ENCODE measurements at places on chromosomes 6 and 20.
A peak's percentile ranks its signal among the peaks of the same experiment; 100 is the strongest.

DNA sequence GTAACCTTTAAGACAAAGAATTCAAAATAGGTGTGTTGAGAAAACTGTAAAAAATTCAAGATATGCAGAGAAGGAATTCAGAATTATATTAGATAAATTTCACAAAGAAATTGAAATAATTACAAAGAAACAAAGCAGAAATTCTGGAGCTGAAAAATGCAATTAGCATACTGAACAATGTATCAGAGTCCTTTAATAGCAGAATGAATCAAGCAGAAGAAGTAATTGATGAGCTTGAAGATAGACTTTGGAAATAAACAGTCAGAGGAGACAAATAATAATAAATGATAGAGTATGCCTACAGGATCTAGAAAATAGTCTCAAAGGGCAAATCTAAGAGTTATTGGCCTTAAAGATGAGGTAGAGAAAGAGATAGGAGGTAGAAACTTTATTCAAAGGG is 131.7 kb downstream of the COL21A1 start:
- no peak for DNase-seq

GRCh38 chr20:51428401-51429143 is 113.9 kb downstream of the NFATC2 start:
- DNase-seq, result no peak

GRCh38 chr20:8807480-8808201 is 261.2 kb upstream of the PLCB4 start:
- no peak for DNase-seq

DNA sequence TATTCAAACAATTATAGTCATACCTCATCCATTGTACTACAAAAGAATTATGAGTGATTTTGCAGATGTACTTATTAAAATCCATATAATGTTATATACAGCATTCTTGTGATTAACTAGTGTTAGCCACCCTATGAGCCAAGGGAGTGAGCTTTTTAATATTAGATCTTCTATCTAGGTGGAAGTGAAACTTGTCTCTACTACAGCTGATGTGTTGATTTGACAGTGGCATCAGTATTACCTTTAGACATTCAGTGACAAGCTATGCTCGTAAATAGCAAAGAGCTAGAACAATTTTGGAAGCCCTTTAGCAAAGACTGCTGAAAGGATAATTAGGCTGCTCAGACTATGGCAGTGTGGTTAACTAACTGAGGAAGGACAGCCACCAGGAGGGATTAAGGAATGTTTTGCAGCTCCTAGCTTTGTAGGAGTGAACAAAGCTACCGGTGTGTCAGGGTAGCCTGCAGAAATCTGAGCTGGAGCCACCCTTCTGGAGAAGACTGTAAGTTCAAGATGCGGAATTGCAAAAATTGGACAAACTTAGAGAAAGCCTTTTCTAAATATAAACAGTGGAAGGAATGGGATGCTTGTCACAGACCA is 73.7 kb downstream of the AFG1L start:
- DNase-seq, result no peak

DNA sequence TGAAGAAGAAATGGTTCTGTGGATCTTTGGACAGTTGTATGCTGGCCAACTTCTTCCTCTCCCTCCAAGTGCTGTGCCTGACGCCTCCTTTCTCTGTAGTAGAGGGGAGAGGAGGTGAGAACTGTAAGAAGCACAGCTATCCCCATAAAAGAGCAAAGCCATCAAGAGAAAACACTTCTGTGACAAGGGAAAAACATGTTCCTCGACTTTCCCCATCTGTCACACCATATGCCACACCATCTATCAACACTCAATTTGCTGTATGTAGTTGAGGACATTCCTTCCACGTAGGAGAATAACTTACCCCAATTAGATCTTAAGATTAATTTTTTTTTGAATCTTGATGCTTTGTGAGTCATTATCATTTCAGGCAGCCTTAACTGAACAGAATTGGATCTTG is 156.2 kb upstream of the PLCB4 start:
- DNase-seq, result no peak

- DNase-seq, result no peak
Measured at GRCh38 chr6:105872249-105872648, 213.9 kb upstream of the PRDM1 start.

DNA sequence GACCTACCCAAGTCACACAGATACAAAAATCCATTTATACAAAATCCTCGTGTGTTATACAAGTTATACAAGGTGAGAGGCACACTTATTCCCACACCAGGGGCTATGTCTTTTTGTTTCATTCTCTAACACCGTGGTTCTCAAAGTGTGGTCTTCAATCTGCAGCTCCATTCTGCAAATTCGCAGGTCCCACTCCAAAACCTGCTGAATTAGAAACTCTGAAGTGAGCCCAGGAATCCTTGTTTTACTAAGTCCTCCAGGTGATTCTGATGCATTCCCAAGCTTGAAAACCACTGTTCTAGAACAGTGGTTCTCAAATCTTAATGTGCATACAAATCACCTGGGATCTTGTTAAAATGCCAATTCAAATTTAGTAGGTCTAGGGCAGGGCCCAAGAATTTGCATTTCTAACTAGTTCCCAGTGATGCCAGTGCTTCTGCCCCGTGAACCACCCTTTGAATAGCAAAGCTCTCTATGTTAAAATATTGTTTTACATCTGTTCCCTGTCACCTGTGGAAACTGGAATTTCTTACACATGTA is 35.1 kb downstream of the LRFN2 start:
- no peak for DNase-seq

DNA sequence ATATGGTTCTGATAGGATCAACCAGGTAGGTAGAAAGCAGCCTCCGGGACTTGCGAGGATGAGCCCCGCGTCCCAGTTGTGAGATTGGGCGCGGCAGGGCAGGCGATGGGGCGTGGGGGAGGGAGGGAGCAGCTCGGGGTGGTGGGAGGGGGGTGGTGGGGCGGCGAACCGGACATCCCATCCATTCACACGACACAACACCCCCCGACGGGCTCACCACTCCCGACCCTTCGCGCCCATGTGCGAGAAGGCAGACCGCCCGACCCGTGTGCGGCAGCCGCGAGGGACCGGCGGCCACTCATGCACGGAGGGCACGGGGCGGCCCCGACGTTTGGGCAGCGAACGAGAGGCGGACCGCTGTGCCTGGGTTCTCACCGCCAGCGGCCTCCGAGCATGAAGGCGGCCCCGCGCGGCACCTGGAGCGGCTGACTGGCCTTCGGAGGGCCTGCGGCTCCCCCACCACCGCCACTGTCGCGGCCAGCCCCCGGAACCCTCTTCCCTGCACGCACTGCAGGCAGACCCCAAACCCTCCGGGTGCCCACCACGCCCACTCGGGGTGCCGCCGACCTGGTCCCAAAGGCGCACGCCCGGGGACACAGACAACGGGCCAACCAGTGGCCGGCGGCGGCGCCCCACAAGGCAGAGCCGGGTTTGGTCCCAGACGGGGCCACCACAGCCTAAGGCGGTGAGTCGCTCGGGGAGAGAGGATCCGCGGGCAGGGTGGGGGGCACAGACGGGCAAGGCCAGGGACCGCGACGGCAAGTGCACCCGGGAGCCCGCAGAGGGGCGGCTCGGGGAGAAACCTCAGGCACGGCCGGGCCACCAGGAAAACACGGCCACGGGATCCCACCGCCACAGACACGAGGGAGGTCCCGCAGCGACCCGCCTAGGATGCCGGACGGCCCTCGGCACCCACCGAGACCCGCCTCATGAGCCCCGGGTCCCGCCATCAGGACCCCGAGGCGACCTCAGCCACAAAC is 769.2 kb upstream of the DEFB115 start:
- no peak for DNase-seq

- DNase-seq, result peak; percentile 77
Measured at GRCh38 chr6:2531426-2532215, 219.1 kb downstream of the MYLK4 start.

GRCh38 chr6:39765508-39766065 is 26.6 kb upstream of the DAAM2 start:
- no peak for DNase-seq

- DNase-seq, result no peak
Measured at GRCh38 chr6:168030218-168030746, 32.8 kb downstream of the KIF25 start.

GRCh38 chr6:124490122-124490521 is 472.1 kb upstream of the RNF217 start:
- no peak for DNase-seq

GRCh38 chr6:84953111-84953755 is 188.8 kb upstream of the TBX18 start:
- DNase-seq, result peak; percentile 5

DNA sequence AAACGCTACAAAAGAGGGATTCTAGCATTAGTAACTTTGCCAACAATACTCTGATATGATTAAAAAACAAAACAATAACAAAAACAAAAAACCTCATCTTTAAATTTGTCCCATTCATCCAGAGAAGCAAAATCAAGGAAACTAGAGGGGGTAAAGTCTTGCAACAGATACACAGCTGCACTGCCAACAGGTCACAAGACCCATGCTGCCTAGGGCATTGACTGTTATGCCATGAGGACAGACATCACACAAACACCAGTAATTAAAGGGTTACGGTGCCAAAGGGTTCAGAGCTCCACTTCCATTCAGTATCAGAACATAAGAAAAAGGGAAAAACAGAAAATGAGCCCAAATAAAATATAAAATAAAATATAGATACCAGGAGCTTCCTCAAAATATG is 1.6 kb downstream of the TBC1D20 start:
- no peak for DNase-seq

- no peak for DNase-seq
Measured at GRCh38 chr6:21589352-21590345, 3.9 kb upstream of the SOX4 start.

GRCh38 chr6:46790355-46790874 is 2.8 kb upstream of the MEP1A start:
- no peak for DNase-seq

- no peak for DNase-seq
Measured at GRCh38 chr20:46549188-46549972, 1.1 kb downstream of the OCSTAMP start.

- DNase-seq, result no peak
Measured at GRCh38 chr6:83636800-83637199, 72.1 kb downstream of the SNAP91 start.

DNA sequence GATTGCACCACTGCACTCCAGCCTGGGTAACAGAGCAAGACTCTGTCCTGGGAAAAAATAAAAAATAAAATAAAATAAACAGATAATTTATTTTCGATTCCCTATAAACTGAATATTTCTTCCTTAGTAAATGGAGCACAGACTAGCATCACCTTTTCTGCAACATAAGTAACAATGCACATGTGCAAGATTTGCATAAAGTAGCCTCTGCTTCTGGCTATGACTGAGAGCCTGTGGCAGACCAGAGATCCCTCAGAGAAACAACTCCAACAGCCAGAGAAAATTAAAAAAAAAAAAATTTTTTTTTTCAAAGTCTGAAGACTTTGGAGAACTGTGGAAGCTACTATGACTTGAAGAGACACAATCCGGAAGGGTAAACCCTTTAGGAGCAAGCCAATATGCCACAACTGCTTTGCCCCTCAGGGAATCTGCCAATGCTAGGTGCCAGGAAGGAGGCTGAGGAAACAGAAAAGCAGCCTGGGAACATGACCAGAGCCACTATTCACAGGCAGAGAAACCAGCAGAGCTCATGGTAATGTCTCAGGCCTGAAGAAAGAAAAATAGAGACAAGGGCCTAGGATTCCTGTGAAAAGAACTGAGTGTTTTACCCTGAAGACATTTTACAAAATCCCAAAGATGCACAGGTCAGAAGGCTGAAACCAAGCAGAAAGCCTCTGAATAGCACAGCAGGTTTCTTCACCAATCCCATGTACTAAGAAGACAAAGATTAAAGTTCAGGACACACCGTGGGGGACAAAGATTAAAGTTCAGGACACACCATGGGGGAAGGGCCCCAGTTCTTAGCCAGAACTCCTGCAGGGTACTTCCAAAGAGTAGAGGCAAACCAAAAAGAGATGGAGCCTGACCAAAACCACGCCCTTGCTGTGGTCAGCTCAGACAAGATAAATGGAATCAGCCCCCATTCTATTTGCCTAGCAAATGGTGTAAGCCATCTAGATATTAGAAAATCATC is 25.8 kb downstream of the B4GALT5 start:
- no peak for DNase-seq

DNA sequence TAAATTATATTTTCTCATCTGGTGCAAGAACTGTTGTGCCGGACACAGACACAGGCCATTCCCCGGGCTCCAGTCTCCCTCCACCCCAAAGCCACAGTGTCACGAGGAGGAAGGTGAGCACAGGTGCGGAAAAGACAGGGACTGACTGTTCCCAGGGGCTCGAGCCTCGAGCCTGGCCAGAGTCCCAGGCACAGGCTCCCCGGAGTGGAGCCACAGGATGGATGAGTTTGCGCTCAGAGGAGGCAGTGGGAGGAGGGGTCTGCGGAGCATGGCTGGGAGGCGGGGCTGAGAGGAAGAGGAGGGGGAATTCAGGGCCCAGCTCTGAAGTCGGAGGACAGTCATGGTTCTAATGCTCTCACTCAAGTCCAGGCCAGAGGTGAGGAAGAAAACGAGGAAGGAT is 284.8 kb downstream of the SMOC2 start:
- no peak for DNase-seq

DNA sequence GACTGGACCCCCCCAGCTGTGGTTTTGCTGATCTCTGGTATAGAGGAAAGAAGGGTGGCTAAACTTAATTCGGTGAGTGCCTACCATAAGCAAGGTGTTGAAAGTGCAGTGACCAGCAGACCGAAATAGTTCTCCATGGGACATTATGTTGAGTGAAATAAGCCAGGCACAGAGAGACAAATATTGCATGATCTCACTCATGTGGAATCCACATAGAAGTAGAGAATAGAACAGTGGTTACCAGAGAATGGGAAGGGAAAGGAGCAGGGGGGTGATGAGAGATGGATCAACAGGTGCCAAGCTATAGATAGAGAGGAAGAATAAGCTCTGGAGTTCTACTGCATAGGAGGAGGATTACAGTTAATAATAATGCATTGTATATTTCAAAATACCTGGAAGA is 9.7 kb upstream of the GCNT2 start:
- DNase-seq, result no peak

DNA sequence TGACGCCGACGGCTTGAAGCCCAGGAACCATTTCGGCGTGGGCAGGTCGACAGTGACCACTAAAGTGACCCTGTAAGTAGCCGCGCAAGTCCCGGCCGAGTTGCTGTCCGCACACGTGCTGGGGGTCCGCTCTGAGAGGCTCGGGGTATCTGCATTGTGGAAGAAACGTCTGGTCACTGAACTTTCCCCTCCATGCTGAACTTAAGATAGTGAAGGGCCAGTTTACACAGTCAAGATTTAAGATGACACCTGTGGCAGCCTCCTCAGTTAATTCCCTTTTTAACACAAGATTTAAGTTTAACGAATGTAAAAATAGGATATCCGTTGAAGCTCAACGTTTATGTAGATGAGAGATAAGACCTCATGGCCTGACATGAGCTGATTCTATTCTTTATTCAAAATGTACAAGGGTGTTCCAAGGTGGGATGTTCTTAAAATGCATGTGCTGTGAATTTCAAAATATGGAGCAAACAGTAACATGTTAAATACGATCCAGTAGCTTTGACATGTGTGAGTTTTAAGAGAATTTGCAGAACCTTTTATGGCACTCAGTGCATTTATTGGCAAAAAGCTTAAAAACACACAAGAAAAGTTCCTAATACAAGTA is 116.2 kb downstream of the RTN4IP1 start:
- no peak for DNase-seq

Data from HFF-Myc (cell line).